Psoas muscle (tissue), 8 donors: ENCODE measurements at places on chromosomes 5 and 9. TPM values are rescaled to one million over a fixed set of nuclear protein-coding genes. Genes with fewer than 3 reads are reported as not detected.

Gene PCDHA13
- not detected for total RNA-seq

GRCh38 chr9:122609804-122610203, 4.7 kb upstream of the OR1Q1 start:
- H3K4me3 ChIP-seq: no peak overlapping the region
- no peaks in the 10 kb centered on the region for H3K27me3 ChIP-seq
- H3K4me1 ChIP-seq: no peaks in the 10 kb centered on the region
- H3K27ac ChIP-seq: no peak overlapping the region
- DNase-seq: no peak
- H3K36me3 ChIP-seq: no peaks in the 10 kb centered on the region

GRCh38 chr9:113187929-113188595, 33.0 kb downstream of the FKBP15 start:
- H3K27me3 ChIP-seq: no peaks in the 10 kb centered on the region
- DNase-seq: no peak
- no peak overlapping the region for H3K4me3 ChIP-seq

- no peak for DNase-seq
- no peaks in the 10 kb centered on the region for H3K36me3 ChIP-seq
- H3K27me3 ChIP-seq: no peaks in the 10 kb centered on the region
- H3K4me1 ChIP-seq: no peaks in the 10 kb centered on the region
- no peak overlapping the region for H3K27ac ChIP-seq
These were observed 438.6 kb upstream of the MPDZ start for GRCh38 chr9:13718086-13718485.

Gene SLC46A2
- not detected for total RNA-seq

Gene PCDHAC1
- 0.11 TPM for total RNA-seq

- no peaks in the 10 kb centered on the region for H3K27me3 ChIP-seq
- no peak overlapping the region for H3K27ac ChIP-seq
- H3K4me3 ChIP-seq: no peak overlapping the region
- H3K36me3 ChIP-seq: no peaks in the 10 kb centered on the region
These were observed 84.6 kb upstream of the DNAH5 start for GRCh38 chr5:14028938-14029584.

- no peak overlapping the region for H3K27ac ChIP-seq
- H3K27me3 ChIP-seq: no peaks in the 10 kb centered on the region
- H3K4me3 ChIP-seq: no peak overlapping the region
- no peaks in the 10 kb centered on the region for H3K36me3 ChIP-seq
- no peaks in the 10 kb centered on the region for H3K4me1 ChIP-seq
These were observed 445.0 kb upstream of the RIOK2 start for GRCh38 chr5:97628031-97628430.

GRCh38 chr5:71681296-71681695, 37.8 kb upstream of the CARTPT start:
- no peaks in the 10 kb centered on the region for H3K27me3 ChIP-seq
- no peak for DNase-seq
- H3K27ac ChIP-seq: no peak overlapping the region
- H3K36me3 ChIP-seq: no peaks in the 10 kb centered on the region
